T-helper 22 cell (primary cell): ENCODE measurements at places on chromosomes 16 and 17.

DNA sequence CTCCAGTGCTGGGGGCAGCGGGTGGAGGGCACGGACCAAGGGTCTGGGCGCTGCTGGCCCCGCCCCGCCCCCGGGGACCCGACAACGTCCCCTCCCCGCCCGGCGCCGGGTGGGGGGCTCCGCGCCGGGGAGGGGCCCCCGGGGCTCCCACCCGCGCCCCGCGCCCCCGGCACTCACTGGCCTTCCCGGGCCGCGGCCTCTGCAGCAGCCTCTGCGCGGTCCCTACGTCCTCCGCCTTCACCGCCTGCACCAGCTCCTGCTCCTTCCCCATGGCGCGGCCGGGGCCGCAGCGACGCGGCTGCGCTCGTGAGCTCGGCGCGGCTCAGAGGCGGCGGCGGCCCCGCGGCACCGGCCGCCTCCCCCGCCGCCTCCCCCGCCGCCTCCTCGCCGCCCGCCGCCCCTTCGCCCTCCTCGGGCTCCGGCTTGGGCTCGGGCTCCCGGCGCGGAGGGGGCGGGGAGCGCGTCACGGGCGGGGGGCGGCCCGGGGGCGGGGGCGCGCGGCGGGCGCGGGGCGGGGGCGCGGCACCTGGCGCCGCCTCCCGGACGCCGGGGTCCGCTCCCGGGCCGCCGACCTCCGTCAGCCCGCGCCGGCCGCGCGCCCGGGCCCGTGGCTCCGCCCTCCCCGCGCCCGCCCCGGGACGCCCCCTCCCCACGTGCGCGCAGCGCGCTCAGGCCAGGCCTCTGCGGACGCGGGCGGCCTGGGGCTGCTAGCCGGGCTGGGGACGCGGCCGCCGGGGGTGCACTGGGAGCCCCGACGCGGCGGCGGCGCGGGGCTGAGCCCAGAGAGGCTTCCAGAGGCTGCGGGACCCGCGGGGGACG, at the start of gene CASKIN1:
TSS of gene CASKIN1 (minus strand) at position 444 of the 819 bp plus-strand sequence. CDS start at position 271, 173 bp downstream.
- no peak for DNase-seq

DNA sequence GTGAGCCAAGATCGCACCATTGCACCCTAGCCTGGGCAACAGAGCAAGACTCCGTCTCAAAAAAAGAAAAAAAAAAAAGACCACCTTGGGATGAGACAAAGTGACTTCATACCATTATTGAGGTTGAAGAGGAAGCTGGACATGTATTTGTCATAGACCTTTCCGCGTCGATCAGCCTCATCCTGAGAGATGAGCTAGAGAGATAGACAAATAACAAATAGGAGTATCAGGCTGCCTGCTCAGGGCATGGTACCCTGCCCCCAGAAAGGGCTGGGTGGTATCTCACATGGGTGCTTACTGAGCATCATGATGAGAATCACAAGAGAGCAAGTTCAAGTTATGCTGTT, 22.1 kb downstream of the CNTNAP1 start:
- DNase-seq, result no peak

DNA sequence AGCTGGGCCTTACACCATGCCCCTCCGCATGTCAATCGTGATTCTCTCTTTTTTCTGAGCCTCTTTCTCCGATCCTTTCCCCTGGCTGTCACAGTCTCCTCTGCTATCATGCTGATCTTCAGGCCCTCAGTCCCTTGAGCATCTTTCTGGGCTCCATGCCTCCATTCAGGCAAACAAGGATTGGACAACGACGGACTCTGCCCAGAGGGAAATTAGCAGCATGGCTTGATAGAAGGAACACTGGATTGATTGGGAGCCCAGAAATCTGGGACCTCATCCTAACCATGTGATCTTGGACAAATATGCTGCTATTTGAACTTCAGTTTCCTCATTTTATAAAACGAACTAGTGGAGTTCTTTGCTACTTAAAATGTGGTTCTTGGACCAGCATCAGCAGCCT, 19.6 kb upstream of the PHF12 start:
- no peak for DNase-seq

- no peak for DNase-seq
These were observed 11.6 kb upstream of the STRADA start for GRCh38 chr17:63753215-63753614.

DNA sequence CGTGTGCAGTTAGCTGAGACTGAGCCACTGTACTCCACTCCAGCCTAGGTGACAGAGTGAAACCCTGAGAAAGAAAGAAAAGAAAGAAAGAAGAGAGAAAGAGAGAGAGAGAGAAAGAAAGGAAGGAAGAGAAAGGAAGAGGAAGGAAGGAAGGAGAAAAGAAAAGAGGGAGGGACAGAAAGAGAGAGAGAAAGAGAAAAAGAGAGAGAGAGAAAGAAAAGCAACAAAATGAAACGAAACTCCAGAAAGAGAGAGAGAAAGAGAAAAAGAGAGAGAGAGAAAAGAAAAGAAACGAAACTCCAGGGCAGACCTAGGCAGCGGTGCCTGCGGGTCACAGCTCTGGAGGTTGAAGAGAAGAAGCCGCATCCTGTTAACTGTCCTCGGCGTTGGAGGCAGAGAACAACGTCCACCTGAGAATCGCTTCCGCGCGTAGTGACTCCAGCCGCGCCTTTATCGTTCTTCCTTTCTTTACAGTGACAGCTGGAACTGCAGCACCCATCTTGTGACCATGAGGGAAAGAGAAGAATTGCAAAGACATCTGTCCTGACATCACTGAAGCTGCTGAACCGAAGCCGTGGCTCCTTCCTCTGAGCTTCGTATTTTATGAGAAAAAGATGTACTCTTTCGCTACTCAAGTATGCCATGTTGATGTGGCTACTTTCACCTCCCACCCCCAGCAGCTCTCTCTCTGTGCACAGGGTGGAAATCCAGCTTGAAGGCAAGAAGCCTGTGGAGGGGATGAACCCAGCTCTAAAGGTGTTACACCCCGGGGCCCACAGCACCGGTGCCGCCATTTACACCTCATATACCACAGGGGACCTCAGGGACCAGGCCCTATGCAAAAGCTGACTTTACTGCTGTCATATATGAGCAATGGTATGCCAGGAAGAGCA, 56.9 kb upstream of the DOC2B start:
- no peak for DNase-seq

DNA sequence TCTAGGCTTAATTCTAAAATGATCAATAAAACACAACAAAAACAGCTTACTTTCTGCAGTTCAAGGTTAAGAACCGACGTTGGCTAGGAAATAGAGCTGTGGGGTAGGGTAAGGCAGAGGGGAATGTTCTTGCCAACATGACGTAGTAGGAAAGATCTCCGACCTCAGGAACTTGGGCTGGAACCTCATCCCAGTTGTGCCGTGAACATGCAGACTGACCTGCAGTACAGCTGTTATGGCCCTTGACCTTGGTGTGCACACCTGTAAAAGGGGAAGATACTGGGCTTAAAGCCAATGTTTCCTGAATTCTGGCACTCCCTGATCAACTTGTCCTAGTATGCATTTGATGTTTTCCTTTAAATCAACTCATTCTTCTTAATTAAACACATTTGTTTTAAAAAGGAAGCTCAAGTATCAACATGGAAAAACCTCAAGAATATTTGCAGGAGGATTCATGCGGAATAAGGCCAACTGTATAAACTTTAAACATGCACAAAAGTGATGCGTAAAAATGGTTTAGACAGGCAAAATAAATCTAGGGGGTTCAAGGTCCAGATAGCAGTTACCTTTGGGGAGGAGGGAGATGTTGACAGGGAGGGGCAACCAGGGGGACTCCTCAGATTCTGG, 14.2 kb upstream of the SLC6A2 start:
- no peak for DNase-seq

- DNase-seq, result no peak
These were observed 24.2 kb downstream of the GPRC5B start for GRCh38 chr16:19860166-19861041.

DNA sequence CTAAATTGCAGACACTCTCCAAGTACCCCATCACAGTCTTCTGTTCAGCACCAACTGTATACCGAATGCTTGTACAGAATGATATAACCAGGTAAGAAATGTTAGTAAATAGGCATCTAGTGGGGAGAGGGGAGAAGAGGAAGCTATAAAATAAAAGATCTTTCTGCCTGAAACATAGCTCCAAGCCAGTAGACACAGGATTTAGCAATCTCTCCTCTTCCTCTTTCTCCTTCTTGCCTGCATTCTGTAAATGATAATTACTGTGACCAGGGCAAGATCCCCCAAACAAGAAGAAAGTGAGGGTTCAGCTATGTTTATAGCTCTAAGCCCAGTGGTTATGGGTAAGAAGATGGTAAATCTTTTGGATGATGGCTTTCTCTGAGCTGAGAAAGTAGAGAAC, 17.9 kb downstream of the ACSM3 start:
- DNase-seq, result no peak

- no peak for DNase-seq
These were observed 11.6 kb downstream of the CARD14 start for GRCh38 chr17:80181431-80181830.

GRCh38 chr17:36920032-36921005, 17.0 kb upstream of the LHX1 start:
- DNase-seq, result no peak

GRCh38 chr16:65318138-65318537, 196.3 kb upstream of the CDH11 start:
- no peak for DNase-seq

DNA sequence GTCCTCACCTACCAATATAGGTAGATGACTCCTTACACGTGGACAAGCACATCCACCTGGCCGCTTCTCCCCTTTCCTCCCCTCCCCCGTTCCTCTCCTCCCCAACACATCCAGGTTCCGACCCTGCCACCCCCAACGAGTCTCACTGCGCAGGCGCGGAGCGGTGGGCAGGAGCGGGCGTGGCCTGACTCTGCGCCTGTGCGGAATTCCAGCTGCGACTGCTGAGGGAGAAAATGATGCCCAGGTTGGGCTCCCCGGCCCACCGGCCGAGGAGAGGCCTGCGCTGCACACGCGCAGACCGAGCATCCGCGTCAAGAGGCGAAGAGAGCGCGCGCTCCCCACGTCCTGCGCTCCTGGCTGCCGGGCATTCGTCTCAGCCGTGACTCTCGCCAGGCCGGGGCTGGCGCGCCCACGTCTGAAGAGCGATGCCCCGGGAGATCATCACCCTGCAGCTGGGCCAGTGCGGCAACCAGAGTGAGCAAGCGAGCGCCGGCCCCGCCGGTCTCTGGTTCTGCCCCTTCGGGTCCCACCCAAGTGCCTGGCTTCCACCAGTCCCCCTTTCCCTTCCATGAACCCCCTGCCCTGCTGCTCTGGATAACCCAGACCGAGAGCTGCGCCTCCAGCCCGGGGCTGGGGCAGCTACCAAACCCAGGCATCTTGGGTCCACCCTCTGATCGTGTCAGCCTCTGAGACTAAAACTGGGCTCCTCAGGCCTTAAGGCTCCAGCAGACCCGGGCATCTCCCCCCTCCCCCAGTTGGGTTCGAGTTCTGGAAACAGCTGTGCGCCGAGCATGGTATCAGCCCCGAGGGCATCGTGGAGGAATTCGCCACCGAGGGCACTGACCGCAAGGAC, at the start of gene TUBG2:
TSS of gene TUBG2 (plus strand) at position 206 of the 853 bp plus-strand sequence. CDS start at position 426, 220 bp downstream.
- peak; percentile 60 for DNase-seq

DNA sequence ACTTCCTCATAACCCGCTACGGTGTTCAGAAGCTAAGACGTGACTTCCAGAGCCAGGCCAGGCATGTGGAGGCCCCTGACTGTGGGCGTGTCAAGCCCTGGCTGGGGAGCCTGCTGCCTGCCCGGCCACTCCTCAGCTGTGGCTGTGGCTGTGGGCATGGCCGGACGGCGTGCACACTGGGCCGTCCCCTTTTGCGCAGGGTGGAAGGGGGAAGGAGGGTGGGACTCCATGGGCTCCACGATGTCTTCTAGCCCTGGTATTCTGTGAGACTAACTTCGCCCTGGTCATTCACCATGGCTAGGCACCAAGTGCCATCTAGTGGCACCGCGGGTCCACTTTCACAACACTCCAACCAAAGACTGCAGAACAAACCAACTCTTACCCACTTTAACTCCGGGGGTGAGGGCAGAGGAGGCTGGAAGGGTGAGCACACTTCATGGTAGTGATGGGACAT, 67.9 kb downstream of the N4BP1 start:
- no peak for DNase-seq

DNA sequence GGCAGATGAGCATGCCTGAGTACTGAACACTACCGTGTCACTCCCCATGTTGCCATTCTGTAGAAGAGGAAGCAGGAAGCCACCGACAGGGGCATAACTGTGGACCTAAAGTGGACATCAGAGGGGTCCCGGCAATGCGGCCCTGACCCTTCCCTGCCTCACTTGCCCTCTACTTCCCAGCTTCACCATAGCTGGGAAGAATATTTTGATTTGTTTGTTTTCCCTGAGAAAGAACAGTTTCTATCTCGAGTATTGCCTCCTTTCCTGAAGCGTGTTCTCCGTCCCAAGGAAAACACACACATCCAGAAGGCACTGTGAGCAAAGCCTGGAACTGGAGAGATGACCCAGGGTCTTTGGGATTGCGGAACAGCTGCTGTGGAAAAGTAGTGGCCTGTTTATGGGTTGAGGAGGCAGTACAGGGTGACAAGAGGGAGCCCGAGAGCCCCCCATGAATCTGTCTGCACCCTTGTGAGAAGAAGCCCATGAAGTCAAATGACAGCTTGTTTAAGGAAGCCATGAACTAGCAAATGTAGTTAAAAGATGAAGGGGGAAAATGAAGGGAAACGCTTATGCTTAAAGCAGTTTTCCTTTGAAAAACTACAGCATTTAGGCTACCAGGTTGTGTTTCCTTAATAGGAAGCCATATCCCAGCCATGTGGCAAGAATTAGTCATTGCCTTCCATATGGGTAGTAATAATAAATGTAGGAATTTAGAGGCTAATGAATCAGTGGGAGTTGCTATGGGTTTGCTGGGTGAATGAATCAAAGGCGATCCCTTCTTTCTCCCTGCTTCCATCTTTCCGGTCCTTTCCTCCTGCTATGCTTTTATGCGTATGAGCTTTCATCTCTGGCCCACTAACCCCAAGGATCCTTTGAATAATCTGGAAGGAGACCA, 90.0 kb upstream of the TBX2 start:
- DNase-seq, result no peak

- DNase-seq, result no peak
These were observed 27.5 kb upstream of the MTSS2 start for GRCh38 chr16:70713342-70713741.

GRCh38 chr17:47891545-47892088, 4.4 kb upstream of the SP2 start:
- DNase-seq, result no peak

GRCh38 chr17:81804559-81805399, 829 bp downstream of the GCGR start:
- DNase-seq, result no peak

DNA sequence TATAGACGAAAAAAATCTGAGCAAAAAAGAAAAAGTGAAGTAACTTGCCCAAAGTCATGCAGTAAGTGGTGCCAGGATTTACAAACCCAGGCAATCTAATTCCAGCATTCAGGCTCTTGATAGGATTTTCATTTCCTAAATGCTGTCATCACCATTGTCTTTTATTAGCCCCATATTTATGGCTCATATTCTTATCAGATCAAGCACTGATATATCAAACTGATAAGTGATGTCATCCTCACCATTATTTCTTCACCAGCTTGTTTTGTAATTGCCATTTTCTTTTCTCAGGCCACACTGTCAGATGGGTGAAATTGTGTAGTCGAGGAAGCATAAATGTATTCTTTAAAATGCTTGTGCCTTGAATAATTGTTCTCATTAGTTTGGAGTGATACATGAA, 1.3 kb downstream of the RAD51C start:
- DNase-seq, result no peak

GRCh38 chr16:80883816-80884215, 79.4 kb upstream of the CDYL2 start:
- DNase-seq, result no peak
